Glutamatergic neuron (in vitro differentiated cells): ENCODE measurements at places on chromosomes 2 and 18.

GRCh38 chr2:8455236-8456150 is 226.4 kb upstream of the ID2 start:
- peaks cover 5% of the 10 kb centered on the region for H3K36me3 ChIP-seq
- no peak overlapping the region for H3K27ac ChIP-seq
- H3K4me1 ChIP-seq, result no peaks in the 10 kb centered on the region
- no peak for DNase-seq
- H3K27me3 ChIP-seq, result no peaks in the 10 kb centered on the region
- H3K4me3 ChIP-seq, result no peak overlapping the region

DNA sequence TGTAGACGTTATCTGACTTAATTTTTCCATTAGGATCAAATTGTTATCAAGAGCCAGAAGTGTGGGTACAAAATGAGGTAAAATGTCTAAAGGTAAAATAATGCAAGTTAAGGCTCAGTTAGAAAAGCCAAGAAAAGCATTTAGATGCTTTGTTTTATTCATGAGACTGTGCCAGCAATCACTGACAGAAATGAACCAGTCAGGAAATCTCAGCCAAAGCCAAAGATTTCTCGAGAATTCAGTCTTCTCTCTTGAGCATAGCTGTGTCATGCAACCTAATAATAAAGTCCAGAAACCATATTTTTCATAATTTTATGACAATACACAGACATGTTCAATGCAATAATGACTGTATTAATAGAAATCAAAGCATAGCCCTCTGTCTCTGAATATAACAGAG is 43.5 kb upstream of the ZNF397 start:
- H3K36me3 ChIP-seq, result no peaks in the 10 kb centered on the region
- H3K27me3 ChIP-seq, result no peaks in the 10 kb centered on the region
- H3K4me1 ChIP-seq, result peaks cover 17% of the 10 kb centered on the region

DNA sequence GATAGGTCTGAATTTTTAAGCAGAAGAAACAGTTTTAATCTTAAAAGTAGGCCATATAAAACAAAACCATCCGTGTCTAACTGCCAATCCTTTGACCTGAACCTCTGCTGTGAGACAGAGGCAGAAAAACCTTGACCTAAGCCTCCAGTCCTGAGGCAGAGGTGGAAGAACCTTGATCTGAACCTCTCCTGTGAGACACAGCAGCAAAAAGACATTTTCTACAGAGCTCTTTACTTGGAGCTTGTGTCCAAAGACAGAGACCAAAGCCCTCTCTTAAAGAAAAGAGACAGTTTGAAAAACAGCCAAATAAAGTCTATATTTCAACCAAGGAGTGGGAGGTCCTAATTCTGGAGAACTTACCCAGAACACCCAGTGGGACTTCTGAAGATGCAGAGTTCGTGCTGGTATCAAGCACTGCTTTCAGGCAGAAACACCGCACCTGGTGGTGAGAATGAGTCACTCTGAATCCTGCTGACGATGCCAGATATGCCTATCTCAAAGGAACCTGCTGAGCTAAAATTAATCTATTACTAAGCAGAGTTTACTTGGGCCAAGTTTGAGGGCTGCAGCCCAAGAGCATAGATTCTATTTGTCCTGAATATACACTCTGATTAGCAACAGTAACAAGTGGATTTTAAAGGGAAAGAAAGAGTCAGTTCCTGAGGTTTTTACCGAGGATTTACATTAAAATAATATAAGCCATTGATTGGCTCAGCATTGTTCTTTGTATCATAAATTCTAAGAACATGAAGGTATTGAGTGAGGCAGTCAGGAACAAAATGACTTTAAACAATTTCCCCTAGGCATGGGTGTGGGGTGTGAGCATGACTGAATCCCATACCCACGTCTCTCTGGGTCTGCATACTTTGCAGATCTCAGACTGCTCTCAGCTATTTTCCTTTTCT is 806.4 kb downstream of the TRIB2 start:
- H3K4me1 ChIP-seq, result peaks cover 2% of the 10 kb centered on the region
- no peak for DNase-seq
- no peaks in the 10 kb centered on the region for H3K27me3 ChIP-seq
- no peak overlapping the region for H3K27ac ChIP-seq

- H3K4me1 ChIP-seq, result peaks cover 27% of the 10 kb centered on the region
- no peaks in the 10 kb centered on the region for H3K36me3 ChIP-seq
- peaks cover 6% of the 10 kb centered on the region for H3K27me3 ChIP-seq
- H3K4me3 ChIP-seq, result no peak overlapping the region
- no peak overlapping the region for H3K27ac ChIP-seq
Measured at GRCh38 chr18:75216911-75217689, 6.5 kb downstream of the TSHZ1 start.

- H3K36me3 ChIP-seq, result no peaks in the 10 kb centered on the region
- no peak for DNase-seq
- no peak overlapping the region for H3K27ac ChIP-seq
- no peaks in the 10 kb centered on the region for H3K27me3 ChIP-seq
- peaks cover 14% of the 10 kb centered on the region for H3K4me1 ChIP-seq
- H3K4me3 ChIP-seq, result no peak overlapping the region
Measured at GRCh38 chr2:6648596-6649247, 217.0 kb downstream of the CMPK2 start.

GRCh38 chr2:128606837-128607236 is 288.2 kb upstream of the HS6ST1 start:
- H3K27ac ChIP-seq, result no peak overlapping the region
- no peaks in the 10 kb centered on the region for H3K36me3 ChIP-seq
- peaks cover 2% of the 10 kb centered on the region for H3K27me3 ChIP-seq
- no peak for DNase-seq
- no peak overlapping the region for H3K4me3 ChIP-seq

- H3K27me3 ChIP-seq, result no peaks in the 10 kb centered on the region
- no peak overlapping the region for H3K27ac ChIP-seq
- H3K36me3 ChIP-seq, result peaks cover 5% of the 10 kb centered on the region
- H3K4me1 ChIP-seq, result peaks cover 6% of the 10 kb centered on the region
- DNase-seq, result no peak
Measured at GRCh38 chr2:2714408-2714807, 383.3 kb upstream of the MYT1L start.

- H3K27me3 ChIP-seq, result peaks cover 2% of the 10 kb centered on the region
- no peak overlapping the region for H3K4me3 ChIP-seq
- H3K27ac ChIP-seq, result peak overlapping the region; percentile 68
- no peaks in the 10 kb centered on the region for H3K4me1 ChIP-seq
- no peaks in the 10 kb centered on the region for H3K36me3 ChIP-seq
- peak; percentile 57 for DNase-seq
Measured at GRCh38 chr2:237774811-237775553, 23.6 kb upstream of the RBM44 start.

DNA sequence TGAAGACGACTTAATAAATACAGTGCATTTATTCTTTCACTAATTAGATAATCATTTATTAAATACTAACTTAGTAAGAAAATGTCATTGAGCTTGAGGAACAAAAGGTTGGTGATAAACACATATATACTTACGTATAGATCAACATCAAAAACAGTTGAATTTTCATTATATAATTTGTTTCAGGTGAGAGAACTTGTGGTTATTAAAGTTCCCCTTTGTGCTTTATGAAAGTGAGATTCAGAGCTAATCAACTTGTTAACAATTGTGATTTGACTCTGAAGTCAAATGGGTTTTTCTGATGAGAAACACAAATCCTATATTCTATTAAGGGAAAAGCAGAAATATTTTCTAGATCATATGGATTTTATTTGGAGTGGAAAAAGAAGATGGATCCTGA is 524.0 kb downstream of the SOX11 start:
- H3K27me3 ChIP-seq, result peaks cover 2% of the 10 kb centered on the region
- H3K36me3 ChIP-seq, result no peaks in the 10 kb centered on the region
- no peak for DNase-seq
- peaks cover 6% of the 10 kb centered on the region for H3K4me1 ChIP-seq

DNA sequence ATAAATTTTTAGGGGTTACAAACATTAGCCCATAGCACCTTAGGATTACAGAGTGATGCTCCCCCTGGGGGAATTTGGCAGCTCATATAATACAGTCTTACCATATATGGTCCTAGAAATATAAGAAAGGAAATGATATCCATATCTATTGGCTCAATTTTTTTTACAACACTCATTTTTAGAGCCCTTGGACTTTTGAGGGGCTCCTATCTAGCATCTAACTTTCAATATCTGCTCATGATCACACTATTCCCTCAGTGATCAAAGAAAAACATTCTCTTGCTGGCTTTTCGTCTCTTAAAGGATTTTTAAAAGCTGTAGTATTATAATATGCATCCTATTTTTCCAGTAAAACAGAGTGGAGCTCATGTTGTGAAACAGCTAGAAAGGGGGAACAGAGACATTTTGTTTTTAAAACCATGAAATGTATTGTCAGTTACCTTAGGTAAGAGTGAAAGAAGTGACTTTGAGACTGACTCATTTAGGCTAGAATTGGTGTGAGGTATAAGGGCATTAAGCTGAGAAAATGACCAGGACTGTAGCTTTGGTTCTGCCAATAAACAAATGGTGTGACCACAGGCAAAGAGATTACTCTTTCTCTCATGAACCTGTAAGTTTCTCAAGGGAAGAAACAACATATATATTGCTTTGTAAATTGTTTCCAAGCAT is 65.8 kb downstream of the ALPK2 start:
- peaks cover 13% of the 10 kb centered on the region for H3K36me3 ChIP-seq
- peaks cover 4% of the 10 kb centered on the region for H3K4me1 ChIP-seq
- H3K4me3 ChIP-seq, result no peak overlapping the region

- no peak overlapping the region for H3K27ac ChIP-seq
- no peaks in the 10 kb centered on the region for H3K27me3 ChIP-seq
- H3K4me1 ChIP-seq, result no peaks in the 10 kb centered on the region
- no peak for DNase-seq
Measured at GRCh38 chr18:44514766-44515165, 165.9 kb upstream of the SETBP1 start.

GRCh38 chr18:39841482-39842365 is 2113.3 kb upstream of the PIK3C3 start:
- peak overlapping the region; percentile 72 for H3K27ac ChIP-seq
- peak; percentile 75 for DNase-seq
- H3K4me3 ChIP-seq, result peak overlapping the region; percentile 90
- no peaks in the 10 kb centered on the region for H3K36me3 ChIP-seq
- H3K4me1 ChIP-seq, result peaks cover 7% of the 10 kb centered on the region
